Activated T-cell treated with anti-CD3 and anti-CD28 coated beads for 24 hours (primary cell): ENCODE measurements at places on chromosomes 7 and 10.

DNA sequence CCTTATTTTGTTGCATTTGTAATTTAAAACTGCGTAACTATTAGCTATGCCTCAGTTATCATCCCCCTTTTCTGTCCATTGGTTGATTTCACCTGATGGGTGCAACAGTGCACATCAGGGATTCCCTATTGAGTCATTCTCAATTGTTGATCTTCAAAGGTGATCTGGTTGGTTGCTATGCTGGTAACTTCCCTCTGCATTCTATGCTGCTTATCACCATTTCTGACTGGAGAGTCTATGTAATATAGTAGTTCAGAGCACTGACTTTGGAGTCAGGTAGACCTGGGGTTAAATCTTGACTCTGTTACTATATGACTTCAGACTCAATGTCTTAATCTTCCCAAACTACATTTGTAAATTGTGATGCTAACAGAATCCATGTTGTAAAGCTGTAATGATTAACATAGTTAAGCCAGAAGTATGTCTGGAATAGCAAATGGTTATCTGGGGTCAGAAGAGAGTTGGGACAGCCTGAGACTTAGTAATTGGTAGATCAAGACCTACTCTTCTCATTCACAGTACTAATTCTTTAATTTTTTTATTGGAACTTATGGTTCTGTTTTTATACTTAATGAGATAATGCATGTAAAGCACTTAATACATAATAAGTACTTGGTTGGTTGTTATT lies 38.1 kb downstream of the EXOC6 start:
- DNase-seq: no peak

GRCh38 chr10:89699581-89700064 lies 1.8 kb upstream of the KIF20B start:
- DNase-seq: no peak

GRCh38 chr10:96830511-96831199 lies 1.4 kb upstream of the LCOR start:
- peak; percentile 70 for DNase-seq

DNA sequence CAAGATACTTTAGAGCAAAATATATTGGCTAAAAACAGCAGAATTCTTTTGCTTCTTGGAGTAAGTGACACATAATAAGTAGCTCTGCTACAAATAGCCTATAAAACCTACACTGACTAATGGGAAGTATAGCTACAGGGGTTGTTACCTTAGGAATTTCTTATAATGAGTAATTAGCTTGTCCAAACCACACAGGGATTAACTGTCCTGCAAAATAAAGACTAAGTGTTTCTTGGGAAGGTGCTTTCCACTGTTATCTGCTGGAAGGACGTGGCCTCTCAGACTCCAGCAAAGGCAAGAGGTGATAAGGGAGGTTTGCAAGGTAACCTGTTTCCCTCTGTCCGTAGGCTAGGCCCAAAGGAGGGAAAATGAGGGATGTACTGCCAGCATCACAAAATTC lies 302.4 kb downstream of the DOCK4 start:
- DNase-seq: no peak

DNA sequence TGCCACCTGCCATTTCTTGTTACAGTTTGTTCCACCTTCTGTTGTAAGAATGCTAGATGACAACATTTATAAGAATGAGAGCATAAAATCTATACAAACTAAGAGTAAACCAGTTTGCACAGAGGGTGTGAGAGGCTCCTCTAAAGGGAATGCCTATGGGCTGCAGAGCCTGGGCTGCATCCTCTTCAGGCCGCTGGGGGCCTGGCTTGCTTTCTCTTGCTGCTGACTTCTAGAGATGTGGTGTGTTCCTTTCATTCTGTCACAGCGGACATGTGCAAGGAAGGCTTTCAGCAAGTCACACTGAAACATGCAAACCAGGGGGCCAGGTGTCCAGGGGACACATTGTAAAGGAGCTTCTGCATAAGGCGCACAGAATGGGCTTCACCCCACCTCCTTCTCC lies 7.1 kb upstream of the ATP6V1F start:
- DNase-seq: no peak

DNA sequence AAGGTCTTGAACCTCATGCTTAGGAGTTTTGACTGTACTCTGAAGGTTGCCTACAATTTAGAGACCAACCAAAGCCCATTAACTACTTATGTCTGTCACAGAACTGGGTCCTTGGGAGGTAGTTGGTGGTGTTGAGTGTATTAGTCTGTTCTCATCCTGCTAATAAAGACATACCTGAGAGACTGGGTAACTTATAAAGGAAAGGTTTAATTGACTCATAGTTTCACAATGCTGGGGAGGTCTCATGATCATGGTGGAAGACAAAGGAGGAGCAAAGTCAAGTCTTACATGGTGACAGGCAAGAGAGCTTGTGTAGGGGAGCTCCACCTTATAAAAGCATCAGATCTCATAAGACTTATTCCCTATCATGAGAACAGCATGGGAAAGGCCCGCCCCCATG lies 319.6 kb upstream of the ZMIZ1 start:
- DNase-seq: no peak
